ENCODE measurements at places on chromosomes 1 and 21. TPM values are rescaled to one million over a fixed set of nuclear protein-coding genes. Genes with fewer than 3 reads are reported as not detected.

The PPIAL4G gene
- 0.46 TPM for total RNA-seq

The ADAMTS1 gene
- 5.8 TPM for total RNA-seq

The CD52 gene
- not detected for total RNA-seq

The KCNT2 gene
- total RNA-seq: 32.8 TPM

The C8A gene
- total RNA-seq: not detected

The SYDE2 gene
- total RNA-seq: 4.4 TPM

The FNBP1L gene
- 248 TPM for total RNA-seq

The ALPL gene
- 10.4 TPM for total RNA-seq

The CHRM3 gene
- total RNA-seq: 44.3 TPM

The GCSAML gene
- 0.69 TPM for total RNA-seq

The UTS2 gene
- not detected for total RNA-seq

The IGSF3 gene
- 98.0 TPM for total RNA-seq

The DISP3 gene
- 10.8 TPM for total RNA-seq

The HAO2 gene
- not detected for total RNA-seq

The OVAAL gene
- total RNA-seq: not detected

The PGBD5 gene
- total RNA-seq: 12.2 TPM

The CIART gene
- 6.5 TPM for total RNA-seq

The REN gene
- not detected for total RNA-seq

The PAX7 gene
- total RNA-seq: 0.92 TPM

The DPT gene
- not detected for total RNA-seq

The IL23R gene
- total RNA-seq: not detected

The SOX13 gene
- 6.7 TPM for total RNA-seq

The CSF3R gene
- 4.6 TPM for total RNA-seq

The C1orf87 gene
- 0.46 TPM for total RNA-seq

The SELL gene
- 1.4 TPM for total RNA-seq

The LMOD1 gene
- 0.46 TPM for total RNA-seq

The TAS1R1 gene
- total RNA-seq: not detected

The DUSP10 gene
- total RNA-seq: 5.5 TPM

The CXADR gene
- total RNA-seq: 370 TPM

The CRYZL1 gene
- 51.9 TPM for total RNA-seq

The ADAMTS5 gene
- total RNA-seq: 4.6 TPM

The NBPF26 gene
- total RNA-seq: 18.0 TPM

The LGALS8 gene
- 65.5 TPM for total RNA-seq

The SMCP gene
- not detected for total RNA-seq

The SPRR1B gene
- not detected for total RNA-seq

The NECAP2 gene
- 27.5 TPM for total RNA-seq

The CASQ1 gene
- total RNA-seq: 0.92 TPM

The NDUFS2 gene
- total RNA-seq: 143 TPM

The SPRR2B gene
- not detected for total RNA-seq

The IBA57 gene
- 5.5 TPM for total RNA-seq

The MYCL gene
- total RNA-seq: 8.8 TPM

The SMIM34 gene
- total RNA-seq: not detected

The FNDC5 gene
- total RNA-seq: 30.2 TPM

The CHI3L2 gene
- 0.92 TPM for total RNA-seq

The NR5A2 gene
- total RNA-seq: 0.69 TPM

The ARTN gene
- total RNA-seq: 0.46 TPM

The OXCT2 gene
- total RNA-seq: 0.46 TPM

The PTGS2 gene
- 1.6 TPM for total RNA-seq

The AKNAD1 gene
- 2.8 TPM for total RNA-seq

The TMEM82 gene
- total RNA-seq: not detected

The SYT6 gene
- total RNA-seq: 19.1 TPM

The MROH9 gene
- total RNA-seq: not detected

The LRRIQ3 gene
- 2.5 TPM for total RNA-seq
